ENCODE measurements at places on chromosomes 5 and 9.

- DNase-seq, result no peak
These were observed 115.9 kb upstream of the FOXD4L5 start for GRCh38 chr9:65400886-65401285.

- DNase-seq, result no peak
These were observed 276.0 kb upstream of the DAP start for GRCh38 chr5:11037080-11037479.

DNA sequence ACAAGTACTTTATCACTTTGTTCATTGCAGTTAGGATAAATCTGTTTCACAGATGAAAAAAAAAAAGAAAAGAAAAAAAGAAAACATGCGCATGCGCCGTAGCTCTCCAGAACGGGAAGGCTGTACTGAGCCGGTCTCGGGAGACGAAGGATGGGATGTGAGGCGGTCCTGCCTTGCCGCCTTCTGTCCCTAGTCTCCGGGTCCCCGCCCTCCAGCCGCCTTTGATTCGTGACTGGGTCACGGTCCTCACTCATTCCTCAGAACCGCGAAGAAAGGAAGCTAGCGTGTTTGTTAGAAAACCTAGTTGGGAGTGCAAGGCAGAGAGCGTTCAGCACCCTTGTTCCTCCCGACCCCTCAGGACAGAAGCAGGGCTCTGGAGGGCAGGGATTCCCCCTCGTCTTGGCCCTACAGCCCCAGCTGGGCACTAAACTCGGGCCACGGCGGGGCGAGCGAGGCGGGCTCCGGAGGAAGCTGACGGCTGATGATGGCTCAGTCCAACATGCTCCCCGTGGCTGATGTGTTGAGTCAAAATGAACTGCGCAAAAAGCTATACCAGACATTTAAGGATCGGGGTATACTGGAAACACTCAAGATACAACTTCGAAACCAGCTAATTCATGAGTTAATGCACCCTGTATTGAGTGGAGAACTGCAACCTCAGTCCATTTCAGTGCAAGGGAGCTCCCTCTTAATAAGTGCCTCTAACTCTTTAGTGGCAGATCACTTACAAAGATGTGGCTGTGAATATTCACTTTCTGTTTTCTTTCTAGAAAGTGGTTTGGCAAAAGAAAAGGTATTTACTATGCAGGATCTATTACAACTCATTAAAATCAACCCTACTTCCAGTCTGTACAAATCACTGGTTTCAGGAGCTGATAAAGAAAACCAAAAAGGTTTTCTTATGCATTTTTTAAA lies 40.0 kb downstream of the CPLANE1 start:
- no peak for DNase-seq

- DNase-seq, result no peak
These were observed 37.0 kb upstream of the IL7R start for GRCh38 chr5:35819668-35820067.

DNA sequence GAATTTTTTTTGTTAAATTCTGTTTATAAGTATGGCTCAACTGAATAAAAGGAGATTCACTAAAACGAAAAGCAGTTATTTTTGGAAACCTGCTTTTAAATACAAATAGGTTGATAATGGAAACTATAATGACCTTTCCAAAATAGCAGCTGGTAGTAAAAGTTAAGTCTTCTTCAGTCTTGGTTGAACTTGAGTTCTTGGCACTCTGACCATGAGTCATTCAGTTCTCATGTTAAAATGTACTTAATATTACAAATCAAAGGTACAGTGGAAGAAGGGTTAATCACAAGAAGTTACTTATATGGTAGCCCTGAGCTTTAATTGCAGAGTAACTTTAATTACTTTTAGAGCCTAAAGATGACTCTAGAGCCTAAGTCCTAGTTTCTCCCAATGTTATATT lies 62.1 kb downstream of the KLF9 start:
- no peak for DNase-seq

- no peak for DNase-seq
These were observed 27.0 kb downstream of the MSX2 start for GRCh38 chr5:174751154-174752000.

- no peak for DNase-seq
These were observed 284.4 kb downstream of the PIK3R1 start for GRCh38 chr5:68499987-68500386.

DNA sequence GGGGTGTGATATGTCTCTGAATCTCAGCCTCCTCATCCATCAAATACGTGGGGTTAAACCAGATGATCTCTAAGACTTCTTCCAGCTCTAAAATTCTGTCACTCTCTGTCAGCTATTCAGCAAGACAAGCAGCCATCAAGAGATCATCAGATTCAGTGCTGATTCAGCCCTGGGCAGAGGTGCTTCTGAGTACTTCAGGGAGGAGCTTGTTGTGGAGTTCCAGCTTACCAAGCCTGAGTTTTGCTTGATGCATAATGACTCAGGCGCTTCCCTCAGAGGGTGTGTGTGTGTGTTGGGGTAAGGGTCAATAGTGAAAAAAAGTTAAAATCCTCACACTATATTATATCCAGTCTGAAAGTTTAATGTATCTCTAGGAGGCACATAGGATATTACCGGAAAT lies 29.6 kb upstream of the TAF1L start:
- DNase-seq, result no peak

DNA sequence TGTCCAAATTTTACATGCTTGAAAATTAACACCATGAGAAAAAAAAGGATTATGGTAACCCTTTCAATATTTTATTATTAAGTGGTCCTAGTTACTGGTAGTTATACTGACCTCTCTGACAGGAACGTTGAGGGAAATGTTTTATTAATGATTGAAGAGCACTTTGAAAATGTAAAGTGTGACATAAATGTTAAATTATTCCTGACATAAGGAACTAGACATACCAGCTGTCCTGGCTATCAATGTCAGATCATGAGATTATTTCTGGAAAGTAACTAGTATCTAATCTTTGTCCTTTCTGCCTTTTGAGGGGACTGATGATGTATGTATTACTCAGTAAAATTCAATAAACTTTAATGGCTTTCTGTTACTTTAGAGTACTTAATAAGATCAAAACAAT lies 1538.5 kb upstream of the CDH6 start:
- no peak for DNase-seq

Data from esophagus muscularis mucosa (tissue), 4 donors.